ENCODE measurements at places on chromosomes 7 and 10. TPM values are rescaled to one million over a fixed set of nuclear protein-coding genes. Genes with fewer than 3 reads are reported as not detected.

- no peaks in the 10 kb centered on the region for H3K27me3 ChIP-seq
- peak; percentile 54 for DNase-seq
- H3K27ac ChIP-seq, result peak overlapping the region; percentile 77
- peaks cover 47% of the 10 kb centered on the region for H3K4me1 ChIP-seq
- H3K36me3 ChIP-seq, result no peaks in the 10 kb centered on the region
- no peak overlapping the region for H3K4me3 ChIP-seq
Measured at GRCh38 chr7:370259-370625, 80.3 kb downstream of the FOXL3 start.

DNA sequence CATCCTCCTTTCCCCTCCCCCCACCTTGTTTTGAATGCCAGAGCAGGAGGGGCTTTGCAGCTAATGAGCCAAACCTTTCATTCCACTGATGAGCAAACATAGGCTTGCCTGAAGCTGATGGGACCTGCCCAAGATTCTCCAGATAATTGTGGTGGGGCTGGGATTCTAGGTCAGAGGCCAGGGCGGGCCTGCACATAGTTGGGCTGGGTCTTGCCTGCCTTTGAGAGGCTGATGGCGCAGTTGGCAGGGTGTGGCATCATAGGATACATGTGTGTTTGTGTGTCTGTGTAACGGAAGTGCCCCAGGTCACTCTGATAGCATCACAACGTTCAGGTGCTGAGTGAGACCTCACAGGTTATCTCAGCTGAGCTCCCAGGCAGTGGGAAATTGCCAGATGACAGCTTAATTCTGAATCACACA lies 22.9 kb downstream of the BTBD16 start:
- DNase-seq, result peak; percentile 39
- H3K27me3 ChIP-seq, result no peaks in the 10 kb centered on the region
- H3K27ac ChIP-seq, result peak overlapping the region; percentile 72
- no peak overlapping the region for H3K4me3 ChIP-seq

DNA sequence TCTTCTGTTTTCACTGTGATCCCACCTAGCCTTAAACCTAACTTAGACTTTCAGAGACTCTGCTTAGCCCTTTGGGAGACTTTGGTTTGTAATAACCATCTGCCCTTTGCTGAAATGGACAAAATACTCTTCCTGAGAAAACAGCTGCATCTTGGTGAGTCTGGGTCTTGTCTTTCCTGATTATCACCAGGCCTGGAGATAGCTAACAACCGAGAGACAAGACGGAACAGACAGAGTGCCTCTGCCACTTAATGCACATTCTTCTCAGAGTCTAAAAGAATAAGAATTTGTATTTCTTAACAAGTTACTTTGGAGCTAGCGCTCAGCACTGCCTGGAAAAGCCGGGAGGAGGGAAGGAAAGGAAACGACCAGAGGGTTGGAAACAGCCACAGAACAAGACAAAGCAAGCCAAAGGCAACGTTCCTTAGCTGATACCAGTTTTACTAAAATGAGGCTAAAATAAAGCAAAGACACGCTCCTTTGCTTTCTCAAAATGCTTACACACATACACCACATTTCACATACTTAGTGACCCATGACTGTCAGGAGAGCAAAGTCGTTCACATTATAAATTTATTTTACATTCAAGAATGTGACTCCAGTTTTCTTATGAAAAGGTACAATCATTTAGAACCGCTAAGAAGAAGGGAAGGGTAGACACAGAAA lies 70.3 kb upstream of the DGKI start:
- H3K4me3 ChIP-seq, result no peak overlapping the region
- peak overlapping the region; percentile 23 for H3K27ac ChIP-seq
- no peaks in the 10 kb centered on the region for H3K27me3 ChIP-seq
- no peak for DNase-seq
- no peaks in the 10 kb centered on the region for H3K4me1 ChIP-seq
- no peaks in the 10 kb centered on the region for H3K36me3 ChIP-seq

DNA sequence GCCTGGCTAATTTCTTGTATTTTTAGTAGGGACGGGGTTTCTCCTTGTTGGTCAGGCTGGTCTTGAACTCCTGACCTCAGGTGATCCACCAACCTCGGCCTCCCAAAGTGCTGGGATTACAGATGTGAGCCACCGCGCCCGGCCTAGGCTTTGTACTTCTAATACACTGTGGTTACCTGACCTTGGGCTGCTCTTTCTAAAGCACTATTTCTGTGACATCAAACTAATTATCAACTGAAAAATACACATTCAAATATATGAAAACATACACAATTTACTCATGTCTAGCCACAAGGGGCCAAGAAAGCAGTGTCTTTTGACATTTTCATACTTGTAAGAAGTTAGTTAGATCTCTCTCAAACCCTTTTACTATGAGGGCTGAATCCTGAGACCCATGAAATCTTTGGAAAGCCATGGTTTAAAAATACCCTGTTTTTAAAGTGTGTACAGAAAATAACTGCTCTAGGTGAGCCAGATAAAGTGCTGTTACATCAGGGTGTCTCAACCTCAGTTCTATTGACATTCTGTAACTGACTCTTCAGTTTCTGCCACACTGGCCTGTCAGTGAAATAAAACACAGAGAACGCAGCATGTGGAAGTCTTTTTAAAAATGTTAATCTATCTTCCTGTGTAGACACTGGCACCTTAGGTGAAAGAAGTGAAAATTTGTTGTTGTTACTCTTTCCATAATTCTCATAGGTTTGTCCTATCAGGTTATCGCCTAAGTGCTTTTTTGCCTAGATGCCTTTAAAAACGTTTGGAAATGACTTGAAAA lies 58.8 kb downstream of the CREM start:
- DNase-seq, result no peak
- H3K36me3 ChIP-seq, result no peaks in the 10 kb centered on the region
- no peak overlapping the region for H3K27ac ChIP-seq
- no peak overlapping the region for H3K4me3 ChIP-seq
- no peaks in the 10 kb centered on the region for H3K27me3 ChIP-seq
- no peaks in the 10 kb centered on the region for H3K4me1 ChIP-seq

GRCh38 chr7:84412161-84412969 lies 217.8 kb upstream of the SEMA3A start:
- no peaks in the 10 kb centered on the region for H3K36me3 ChIP-seq
- no peak overlapping the region for H3K4me3 ChIP-seq
- peak overlapping the region; percentile 43 for H3K27ac ChIP-seq
- no peaks in the 10 kb centered on the region for H3K27me3 ChIP-seq

GRCh38 chr10:130935128-130935439 lies 376.4 kb downstream of the TCERG1L start:
- no peaks in the 10 kb centered on the region for H3K27me3 ChIP-seq
- peak; percentile 52 for DNase-seq
- no peak overlapping the region for H3K4me3 ChIP-seq
- H3K4me1 ChIP-seq, result peaks cover 37% of the 10 kb centered on the region
- peak overlapping the region; percentile 57 for H3K27ac ChIP-seq

DNA sequence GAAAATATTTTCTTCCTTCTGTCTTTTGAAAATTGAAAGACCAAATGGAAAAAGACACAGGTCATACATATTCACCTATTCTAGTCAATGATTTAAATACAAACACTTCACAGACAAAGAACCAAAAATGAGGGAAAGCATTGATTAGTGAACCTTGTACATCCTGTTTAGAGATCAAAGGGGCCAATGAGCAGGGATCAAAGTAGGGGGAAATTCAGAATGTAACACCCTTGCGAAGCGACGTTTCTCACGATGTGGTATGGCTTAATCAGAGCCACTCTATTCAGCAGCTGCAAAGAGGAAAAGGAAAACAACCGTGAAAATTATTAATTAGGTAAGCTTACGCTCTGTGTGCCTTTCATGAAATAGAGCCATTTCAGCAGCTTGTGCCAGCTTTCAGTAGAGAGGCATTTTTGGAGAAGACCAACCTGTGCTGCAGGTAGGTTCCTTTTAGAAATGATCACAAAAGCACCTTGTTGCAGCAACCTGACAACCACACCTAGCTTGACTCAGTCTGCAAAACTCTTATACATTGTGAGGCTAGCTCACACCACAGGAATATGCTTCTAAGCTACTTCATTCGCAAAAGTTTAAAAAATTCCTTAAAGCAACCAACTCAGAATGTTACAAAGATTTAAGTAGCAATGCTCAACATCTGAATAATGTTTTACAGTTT lies 78.0 kb downstream of the DKK1 start:
- DNase-seq, result no peak
- H3K27me3 ChIP-seq, result no peaks in the 10 kb centered on the region
- H3K27ac ChIP-seq, result no peak overlapping the region
- H3K36me3 ChIP-seq, result no peaks in the 10 kb centered on the region

The EBF3 gene
- total RNA-seq, result 0.77 TPM

GRCh38 chr7:55465691-55466090 lies 100.6 kb downstream of the LANCL2 start:
- no peak for DNase-seq
- H3K27ac ChIP-seq, result no peak overlapping the region
- H3K4me3 ChIP-seq, result no peak overlapping the region
- H3K27me3 ChIP-seq, result no peaks in the 10 kb centered on the region
- H3K4me1 ChIP-seq, result no peaks in the 10 kb centered on the region
- no peaks in the 10 kb centered on the region for H3K36me3 ChIP-seq

The ZNF777 gene
- total RNA-seq, result 5.6 TPM

DNA sequence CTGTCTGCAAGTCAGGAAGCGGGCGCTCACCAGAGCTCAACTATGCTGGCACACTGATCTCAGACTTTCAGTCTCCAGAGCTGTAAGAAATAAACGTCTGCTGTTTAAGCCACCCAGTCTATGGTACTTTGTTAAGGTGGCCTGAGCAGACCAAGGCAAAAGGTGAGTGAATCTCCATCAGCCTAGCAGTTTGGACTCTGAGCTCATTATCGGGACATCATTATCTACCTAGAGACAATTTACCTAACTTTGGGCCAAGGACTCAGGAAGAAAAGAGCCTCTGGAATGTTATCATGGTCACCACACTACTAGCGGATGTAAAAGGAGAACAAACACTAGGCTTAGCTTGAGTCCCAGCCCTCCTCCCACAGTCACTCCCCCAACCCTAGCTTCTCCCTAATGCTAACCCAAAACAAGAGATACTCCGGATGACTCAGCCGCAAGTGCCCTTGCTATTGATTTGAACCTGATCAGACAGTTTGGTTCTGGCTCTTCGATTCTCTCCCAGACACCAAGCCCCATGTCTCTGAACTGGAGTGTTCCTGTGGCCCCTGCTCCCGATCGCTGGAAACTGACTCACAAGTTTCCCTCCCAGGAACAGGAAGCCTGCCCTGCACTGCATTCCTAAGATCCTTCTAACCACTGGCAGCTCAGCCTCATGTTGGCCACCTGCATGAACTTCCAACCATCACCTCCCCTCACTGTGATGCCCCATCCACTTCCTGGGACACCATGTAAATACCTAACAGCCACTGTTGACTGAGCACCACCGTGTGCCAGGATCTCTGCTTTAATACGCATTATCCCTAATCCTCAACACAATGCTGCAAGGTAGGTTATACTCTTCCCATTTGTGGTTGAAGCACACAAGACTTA lies 34.5 kb downstream of the CREB3L2 start:
- peaks cover 58% of the 10 kb centered on the region for H3K4me1 ChIP-seq
- DNase-seq, result peak; percentile 50
- no peaks in the 10 kb centered on the region for H3K27me3 ChIP-seq
- no peak overlapping the region for H3K4me3 ChIP-seq
- H3K27ac ChIP-seq, result peak overlapping the region; percentile 91

Data from hepatocyte (in vitro differentiated cells).